ENCODE measurements at places on chromosomes 16 and 17.
A peak's percentile ranks its signal among the peaks of the same experiment; 100 is the strongest.

GRCh38 chr16:30603945-30604315 is 6.3 kb downstream of the ZNF689 start:
- DNase-seq, result no peak

DNA sequence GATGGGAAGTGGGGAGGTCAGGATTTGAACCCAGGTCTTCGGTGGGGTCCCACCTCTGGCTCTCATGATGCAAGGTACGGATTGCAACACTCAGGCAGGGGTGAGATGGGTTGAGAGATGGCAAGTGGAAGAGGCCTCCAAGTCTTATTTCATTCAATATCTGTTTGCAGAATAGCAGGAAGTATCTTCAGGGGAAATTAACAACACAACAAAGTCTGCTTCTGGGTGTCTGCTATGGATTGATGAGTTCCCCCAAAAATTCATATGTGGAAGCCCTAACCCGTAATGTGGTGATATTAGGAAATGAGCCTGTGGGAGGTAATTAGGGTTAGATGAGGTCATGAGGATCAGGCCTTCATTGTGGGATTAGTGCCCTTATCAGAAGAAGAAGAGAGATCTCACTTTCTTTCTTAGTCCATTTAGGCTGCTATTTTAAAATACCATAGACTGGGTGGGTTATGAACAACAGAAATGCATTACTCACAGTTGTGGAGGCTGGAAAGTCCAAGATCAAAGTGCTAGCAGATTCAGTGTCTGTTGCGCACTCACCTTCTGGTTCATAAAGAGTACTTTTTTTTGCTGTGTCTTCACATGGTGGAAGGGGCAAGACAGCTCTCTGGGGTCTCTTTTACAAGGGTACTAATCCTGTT is 4.4 kb upstream of the CD300H start:
- no peak for DNase-seq

GRCh38 chr17:6160232-6160555 is 90.0 kb downstream of the WSCD1 start:
- DNase-seq, result no peak

DNA sequence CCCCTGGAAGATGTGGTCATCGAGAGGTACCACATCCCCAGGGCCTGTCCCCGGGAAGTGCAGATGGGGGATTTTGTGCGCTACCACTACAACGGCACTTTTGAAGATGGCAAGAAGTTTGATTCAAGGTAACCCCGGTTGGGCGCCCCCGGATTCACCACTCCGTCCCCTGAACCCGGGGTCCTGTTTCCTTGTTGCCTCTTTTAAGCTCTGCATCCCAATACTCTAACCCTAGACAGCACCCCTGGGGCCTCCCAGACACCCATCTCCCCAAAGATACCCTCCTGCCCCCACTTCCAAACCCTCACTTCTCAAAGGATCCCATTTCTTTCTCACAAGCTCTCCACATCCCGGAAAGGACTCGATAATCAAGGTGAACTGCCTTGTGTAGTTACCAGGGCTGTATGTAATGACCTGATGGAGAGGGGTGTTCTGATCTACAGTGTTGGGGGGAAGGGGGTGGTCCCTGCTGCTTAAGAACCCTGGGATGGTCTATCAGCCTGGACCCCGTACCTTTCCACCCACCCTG is 412 bp downstream of the FKBP10 start:
- DNase-seq, result no peak

DNA sequence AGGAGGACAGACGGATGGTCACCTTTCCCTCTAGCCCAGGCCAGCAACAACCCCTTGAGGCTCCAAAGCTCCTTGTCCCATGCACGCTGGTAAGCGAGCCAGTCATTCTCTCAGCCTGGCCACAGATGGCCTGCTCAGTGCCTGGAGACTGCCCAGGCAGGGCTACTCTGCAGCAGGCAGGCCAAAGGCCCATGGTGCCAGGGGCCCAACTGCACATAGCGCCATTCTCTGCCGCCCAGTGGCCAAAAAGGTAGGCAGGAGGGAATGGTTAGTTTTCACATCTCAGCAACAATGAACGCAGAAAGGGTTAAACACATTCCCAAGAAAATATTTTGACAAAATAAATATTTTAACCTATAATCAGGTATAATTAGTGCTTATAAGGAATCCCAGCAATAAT is 7.7 kb upstream of the SREBF1 start:
- DNase-seq, result no peak

- DNase-seq, result no peak
These were observed 50.3 kb downstream of the KSR1 start for GRCh38 chr17:27506348-27507218.

- no peak for DNase-seq
These were observed 579 bp upstream of the CYBA start for GRCh38 chr16:88651276-88651988.

- peak; percentile 56 for DNase-seq
These were observed 1.4 kb downstream of the HES7 start for GRCh38 chr17:8122422-8122923.

- no peak for DNase-seq
These were observed 138.9 kb downstream of the SLC39A11 start for GRCh38 chr17:72953621-72954020.

- no peak for DNase-seq
These were observed 9.4 kb downstream of the XYLT2 start for GRCh38 chr17:50355336-50355700.

DNA sequence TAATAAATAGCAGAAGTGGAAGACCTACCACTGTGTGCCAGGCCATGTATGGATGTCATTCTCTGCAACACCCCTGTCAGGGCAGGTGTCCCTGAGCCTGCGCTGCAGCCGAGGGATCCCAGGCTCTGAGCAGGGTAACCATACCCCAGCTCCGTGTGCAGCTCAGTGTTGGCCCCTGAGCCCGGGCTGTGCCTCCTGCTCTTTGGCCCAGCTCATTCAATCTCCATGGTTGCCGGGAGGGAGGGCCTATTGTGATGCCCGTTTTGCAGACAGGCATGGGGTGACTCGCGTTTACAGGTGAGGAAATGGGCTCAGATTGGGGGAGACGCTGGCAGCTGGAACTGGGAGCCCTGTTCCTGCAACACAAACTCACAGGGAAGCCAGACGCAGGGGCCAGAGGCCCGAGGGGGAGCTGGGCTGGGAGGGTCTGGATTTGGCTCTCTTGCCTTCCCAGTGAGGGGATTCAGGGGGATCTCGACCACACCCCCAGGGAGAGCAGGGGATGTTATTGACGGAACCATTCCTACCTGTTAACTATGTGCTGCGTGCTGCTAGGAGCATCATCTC is 190.5 kb downstream of the IRF8 start:
- DNase-seq, result no peak

DNA sequence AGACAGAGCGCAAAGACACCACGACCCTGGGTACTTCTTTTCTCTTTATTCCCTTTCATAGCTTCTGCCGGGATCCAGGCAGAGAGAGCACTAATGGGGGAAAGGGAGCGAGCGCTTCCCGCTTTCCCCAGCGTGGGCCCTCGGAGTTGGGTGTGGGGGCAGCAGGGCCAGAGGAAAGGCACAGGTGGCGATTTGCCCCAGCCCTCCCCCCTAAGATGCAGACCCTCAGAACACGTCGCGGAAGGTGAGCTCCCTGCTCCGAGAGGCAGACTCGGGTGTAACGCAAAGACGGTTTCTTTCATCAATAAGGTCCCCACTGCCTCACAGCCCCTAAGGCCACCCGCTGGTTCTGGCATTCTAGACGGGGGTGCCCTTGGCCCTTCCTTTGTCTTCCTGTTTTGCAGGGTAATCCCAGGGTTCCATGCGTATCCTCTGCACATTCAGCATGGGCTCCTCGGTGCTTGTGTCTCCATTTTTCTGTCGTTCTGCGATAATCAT is 570 bp upstream of the NME3 start:
- DNase-seq, result no peak

- DNase-seq, result no peak
These were observed 52.0 kb downstream of the TNFRSF13B start for GRCh38 chr17:16919663-16920627.

GRCh38 chr16:503150-504071 is 24.1 kb upstream of the CAPN15 start:
- DNase-seq, result no peak

GRCh38 chr17:48384164-48384563 is 45.9 kb downstream of the SKAP1 start:
- DNase-seq, result no peak

DNA sequence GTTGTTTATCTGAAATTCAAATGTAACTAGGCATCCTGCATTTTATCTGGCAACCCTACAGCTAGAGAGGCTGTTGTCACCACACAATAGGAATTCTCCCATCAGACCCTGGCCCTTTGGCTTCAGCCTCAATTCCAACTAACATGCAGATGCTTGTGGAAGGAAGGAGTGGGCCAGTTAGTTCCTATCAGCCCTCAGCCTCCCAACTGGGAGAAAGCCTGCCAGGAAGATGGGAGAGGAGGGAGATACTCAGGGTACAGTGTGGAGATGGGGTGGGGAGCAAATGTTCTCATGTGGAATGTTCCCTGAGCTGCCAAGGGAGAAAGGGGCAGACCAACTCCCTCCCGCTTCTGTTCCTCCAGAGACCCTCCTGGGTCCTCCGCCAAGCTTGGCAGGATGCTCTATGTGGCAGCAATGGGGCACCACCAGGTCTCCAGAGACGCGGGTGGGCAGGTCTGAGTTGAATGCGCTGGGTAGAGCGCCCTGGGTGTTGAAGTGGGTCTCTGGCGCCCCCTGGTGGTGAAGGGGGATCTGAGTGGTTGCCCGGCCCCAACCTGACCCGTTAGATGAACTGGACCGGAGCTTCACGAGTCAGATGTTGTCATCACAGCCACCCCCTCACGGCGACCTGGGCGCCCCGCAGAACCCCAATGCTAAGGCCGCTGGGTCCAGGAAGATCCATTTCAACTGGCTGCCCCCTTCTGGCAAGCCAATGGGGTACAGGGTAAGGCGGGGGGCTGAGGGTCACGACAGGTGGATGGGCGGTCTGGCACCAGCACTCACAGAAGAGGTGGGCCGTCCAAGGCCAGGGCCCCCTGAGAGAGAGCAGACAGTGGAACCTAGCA is 15.2 kb downstream of the GALK1 start:
- peak; percentile 93 for DNase-seq

DNA sequence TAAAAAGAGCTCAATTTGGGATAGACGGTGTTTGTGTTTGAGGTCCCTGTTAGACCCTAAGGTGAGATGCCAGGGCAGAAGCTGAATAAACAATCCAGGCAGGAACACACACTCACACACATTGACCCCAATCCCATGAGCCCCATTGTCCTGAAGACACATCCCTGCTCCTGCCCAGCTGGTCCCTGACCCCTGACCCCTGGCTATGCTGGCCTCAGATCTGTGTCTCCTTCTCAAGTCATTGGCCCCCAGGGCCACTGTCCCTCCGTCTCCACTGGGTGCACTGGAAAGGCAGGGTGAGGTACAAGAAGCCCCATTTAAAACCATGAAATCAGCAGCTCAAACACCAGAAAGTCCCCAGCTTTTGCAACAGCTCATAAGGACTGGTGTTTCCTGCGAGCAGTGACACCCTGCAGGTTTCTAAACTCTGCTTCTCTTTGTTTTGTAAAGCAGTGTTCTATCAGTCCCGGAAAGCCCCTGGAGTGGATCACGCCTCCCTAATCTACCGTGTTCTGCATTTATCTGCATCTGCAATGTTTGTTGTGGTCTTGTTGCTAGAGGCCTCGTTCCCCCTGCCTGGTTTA is 18.0 kb upstream of the ASGR2 start:
- no peak for DNase-seq

DNA sequence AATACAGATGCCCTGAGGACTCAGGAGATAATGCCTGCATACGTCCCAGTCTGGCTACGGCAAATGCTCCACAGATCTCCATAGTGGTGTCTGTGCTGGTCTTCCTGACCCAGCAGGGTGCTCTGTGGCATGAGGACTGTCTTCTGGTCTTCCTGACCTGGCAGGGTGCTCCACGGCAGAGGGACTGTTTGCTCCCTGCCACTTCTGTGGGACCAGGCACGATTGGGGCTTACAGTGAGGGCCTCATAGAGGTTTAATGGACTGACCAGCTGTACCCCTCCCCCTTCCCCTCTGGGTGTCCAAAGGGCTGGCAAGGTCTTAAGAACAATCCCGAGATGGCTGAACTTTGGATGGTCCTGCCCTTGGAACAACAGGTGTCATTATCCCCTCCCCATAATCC is 123.1 kb downstream of the C16orf78 start:
- DNase-seq, result no peak

DNA sequence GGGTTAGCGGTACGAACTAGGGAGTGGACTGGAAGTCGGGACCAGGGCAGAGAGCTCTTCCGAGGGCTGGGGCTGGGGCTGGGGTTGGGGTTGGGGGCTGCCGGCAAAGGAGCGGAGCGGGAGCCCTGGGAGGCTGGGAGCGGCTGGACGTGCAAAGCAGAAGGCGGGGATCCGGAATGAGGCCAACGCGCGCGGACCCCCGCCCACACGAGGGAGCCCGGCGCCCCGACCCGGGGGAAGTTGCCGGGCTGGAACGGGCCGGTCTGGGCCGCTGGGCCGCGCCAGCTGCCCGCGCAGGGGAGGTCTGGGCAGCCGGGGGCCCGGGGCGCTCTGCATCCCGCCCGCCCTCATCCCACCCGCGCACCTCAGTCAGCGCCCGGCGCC is 323 bp downstream of the ST3GAL2 start:
- DNase-seq, result peak; percentile 58

- DNase-seq, result no peak
These were observed 1.2 kb upstream of the WIPI1 start for GRCh38 chr17:68458260-68459036.

DNA sequence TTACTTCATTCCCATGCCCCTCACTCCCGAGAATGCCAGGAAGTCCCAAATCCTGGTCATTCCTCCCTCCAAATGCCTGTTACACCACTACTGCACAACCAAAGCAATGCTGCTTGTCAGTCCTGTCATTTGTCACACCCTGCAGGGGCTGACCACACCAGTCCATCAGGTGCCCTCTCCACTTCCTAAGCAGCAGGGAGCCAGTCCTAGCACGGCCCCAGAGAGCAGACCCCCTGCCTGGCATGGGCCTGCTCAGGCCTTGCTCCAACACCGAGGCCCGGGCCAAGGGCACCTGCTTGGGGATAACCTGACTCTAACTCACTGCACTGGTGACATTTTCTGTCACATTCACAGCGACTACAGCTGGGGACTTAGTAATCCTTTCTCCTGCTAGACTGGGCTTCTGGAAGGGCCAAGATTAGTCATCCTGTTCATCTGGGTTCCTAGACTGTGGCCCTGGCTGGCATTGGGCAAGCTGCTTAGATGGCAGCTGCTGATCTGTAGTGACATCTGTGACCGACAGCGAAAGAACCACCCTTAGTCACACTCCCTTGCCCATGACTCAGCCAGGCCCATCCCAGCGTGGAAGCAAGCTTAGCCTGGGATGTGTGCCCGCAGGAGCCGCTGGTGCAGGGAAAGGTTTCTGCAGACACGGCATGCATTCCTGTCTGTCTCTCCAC is 5.4 kb downstream of the ALYREF start:
- no peak for DNase-seq

All from ovary (tissue), 10 donors.